ENCODE measurements at places on chromosomes 4 and X.

GRCh38 chrX:77788050-77788449 lies 2.0 kb upstream of the ATRX start:
- DNase-seq, result no peak

DNA sequence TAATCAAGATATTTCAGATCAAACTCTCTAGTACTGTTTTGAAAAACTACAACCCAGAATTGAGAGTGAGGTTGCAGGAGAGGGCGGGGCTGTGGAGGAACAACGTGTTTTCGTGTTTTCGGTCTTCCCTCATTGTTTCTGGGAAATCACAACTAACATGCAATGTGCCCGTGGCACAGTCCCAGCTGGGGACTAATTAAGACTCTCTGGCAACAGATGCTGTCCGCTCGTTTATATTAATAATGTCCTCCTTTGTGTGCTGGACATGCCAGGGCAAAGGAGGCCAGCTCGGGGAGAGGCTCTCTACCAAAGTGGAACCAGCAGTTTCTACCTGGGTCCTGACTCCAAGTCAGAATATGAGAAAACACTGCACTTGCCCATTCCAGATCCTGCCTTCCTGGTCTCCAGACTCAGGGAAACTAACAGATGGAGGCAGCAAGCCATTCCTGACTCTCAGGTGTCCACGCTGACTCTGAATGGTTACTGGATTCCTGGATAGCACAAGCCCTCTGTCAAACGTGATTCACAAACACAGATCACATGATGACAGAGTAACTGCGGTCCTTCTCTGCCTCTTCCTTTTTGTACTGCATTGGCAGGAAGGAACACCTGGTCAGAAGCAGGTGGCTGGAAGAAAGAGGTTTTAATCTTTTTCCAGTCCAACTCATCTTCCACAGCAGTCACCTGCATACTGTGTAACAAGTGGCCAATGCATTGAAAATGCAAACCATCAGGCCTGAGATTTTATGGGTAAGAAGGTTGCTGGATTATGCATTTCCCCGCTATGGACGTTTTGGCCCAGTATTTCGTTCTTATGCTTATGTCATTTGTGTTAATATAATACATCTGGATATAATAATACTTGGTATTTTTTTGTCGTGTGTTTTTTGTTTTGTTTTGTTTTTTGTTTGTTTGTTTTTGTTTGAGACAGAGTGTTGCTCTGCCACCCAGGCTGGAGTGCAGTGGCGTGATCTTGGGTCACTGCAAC lies 65.0 kb downstream of the COQ2 start:
- DNase-seq, result no peak

- no peak for DNase-seq
Measured at GRCh38 chrX:1932231-1932630, 317.4 kb downstream of the ASMT start.

DNA sequence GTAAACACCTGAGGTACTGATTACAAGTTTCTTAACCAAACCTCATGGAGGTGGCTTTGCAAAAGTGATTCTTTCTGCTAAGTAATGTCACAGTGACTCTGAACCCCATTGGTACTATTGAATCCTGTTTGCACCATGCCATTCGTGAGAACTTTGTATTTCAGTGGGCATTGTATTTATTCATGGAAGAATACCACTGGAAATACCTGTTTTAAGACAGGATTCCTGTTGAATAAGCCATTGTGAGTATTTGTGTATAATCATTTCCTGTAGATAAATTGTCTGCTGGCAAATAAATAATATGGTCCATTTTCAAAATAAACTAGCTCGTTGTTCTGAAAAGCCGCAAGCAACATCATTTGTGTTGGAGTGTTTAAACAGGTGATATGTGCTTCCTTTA lies 136.4 kb upstream of the GUCY1A1 start:
- no peak for DNase-seq

GRCh38 chr4:53005808-53006207 lies 143.7 kb downstream of the RASL11B start:
- no peak for DNase-seq

GRCh38 chrX:15755091-15755490 lies 17.0 kb downstream of the CA5B start:
- no peak for DNase-seq

GRCh38 chrX:1213971-1214370 lies 1.5 kb upstream of the CRLF2 start:
- DNase-seq, result no peak

GRCh38 chr4:56241500-56241899 lies 145.8 kb downstream of the AASDH start:
- no peak for DNase-seq

DNA sequence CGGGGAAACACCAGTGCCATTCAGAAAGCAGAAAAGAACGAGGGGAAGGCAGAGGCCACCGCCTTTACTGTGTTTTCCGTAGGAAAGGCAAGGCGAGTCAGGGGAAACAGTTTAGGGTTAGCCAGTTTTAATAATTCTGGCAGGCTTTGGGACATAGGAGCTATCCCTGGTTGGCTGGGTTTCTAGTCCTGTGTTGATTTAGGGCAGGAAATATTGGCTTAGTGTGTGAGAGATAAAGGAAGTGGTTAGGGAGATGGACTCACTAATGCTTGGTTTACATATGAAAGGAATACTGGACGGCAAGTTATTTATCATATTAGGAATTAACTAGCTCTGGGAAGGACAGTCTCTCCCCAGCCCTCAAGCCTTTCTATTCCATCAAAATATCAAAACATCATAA lies 53.1 kb downstream of the SYNPO2 start:
- no peak for DNase-seq

DNA sequence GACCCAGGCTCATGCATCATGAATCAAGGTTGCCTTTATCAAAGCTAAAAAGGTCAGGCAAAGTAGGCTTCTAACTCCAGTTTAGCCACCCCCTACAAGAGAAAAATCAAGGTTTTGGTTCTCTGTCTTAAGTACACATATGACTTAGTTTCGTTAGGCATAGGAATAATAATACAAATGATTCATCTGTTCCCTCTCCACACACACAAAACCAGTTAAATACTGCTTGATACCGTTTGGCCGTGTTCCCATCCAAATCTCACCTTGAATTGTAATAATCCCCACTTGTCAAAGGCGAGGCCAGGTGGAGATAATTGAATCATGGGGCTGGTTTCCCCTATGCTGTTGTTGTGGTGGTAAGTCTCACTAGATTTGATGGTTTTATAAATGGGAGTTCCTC lies 226.2 kb downstream of the HS6ST2 start:
- no peak for DNase-seq

GRCh38 chrX:150482537-150483206 lies 85.7 kb upstream of the MTM1 start:
- DNase-seq, result no peak

DNA sequence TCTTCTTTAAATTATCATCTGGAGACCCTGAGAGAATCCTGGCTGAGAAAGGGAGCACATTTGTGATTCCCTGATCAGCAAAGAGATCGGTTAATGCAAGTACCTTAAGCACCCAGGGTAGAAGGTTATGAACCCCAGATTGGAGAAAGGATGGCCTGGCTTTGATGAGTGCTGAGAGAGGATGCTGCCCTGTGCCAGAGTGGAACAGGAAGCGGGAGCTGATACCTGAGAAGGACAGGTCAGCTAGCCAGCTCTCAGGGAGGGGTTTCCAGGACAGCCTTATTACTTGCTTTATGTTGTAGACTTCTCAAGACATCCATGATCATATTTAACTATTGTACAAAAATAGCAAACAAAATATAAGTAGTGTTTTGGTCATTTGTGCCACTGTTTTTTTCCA lies 141.9 kb downstream of the GATB start:
- no peak for DNase-seq

GRCh38 chr4:40003986-40004385 lies 26.3 kb upstream of the PDS5A start:
- DNase-seq, result no peak

DNA sequence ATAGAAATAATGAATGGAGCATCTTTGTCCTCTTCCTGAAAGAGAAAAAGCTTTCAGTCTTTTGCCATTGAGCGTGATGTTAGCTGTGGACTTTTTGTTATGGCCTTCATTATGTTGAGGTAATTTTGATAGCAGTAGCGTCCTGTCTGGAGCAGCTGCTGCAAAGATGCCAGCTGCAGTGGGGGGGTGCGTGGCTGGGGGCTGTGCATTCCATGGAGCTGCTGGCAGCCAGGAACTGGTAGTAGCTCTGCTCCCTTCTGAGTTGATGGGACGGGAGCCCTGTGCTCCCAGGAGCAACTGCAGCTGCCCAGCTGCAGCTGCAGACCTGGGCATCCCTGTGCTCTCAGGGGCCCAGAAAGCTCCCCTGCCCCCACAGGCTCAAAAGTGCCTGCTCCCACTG lies 50.4 kb downstream of the CCDC160 start:
- no peak for DNase-seq

DNA sequence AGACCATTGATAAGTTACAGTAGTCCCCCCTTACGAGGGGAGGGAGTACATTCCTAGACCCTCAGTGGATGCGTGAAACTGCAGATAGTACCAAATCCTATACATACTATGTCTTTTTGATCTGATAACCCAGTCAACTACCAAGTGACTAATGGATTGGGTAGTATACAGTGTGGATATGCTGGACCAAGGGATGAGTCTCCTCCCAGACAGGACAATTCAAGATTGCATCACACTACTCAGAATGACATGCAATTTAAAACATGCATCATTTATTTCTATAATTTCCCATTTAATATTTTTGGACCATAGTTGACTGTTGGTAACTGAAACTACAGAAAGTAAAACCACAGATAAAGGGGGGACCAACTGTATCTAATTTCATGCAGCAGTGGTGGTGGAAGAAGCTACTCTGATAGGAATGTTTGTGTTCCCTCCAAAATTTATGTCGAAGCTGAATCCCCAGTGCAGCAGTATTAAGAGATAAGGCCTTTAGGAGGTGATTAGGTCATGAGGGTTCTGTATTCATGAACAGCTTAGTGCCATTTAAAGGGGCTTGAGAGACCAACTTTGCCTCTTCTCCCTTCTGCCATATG lies 11.9 kb downstream of the HADH start:
- no peak for DNase-seq

GRCh38 chr4:162015090-162015489 lies 148.7 kb downstream of the FSTL5 start:
- no peak for DNase-seq

GRCh38 chrX:97743014-97743413 lies 859.3 kb downstream of the RPA4 start:
- no peak for DNase-seq

DNA sequence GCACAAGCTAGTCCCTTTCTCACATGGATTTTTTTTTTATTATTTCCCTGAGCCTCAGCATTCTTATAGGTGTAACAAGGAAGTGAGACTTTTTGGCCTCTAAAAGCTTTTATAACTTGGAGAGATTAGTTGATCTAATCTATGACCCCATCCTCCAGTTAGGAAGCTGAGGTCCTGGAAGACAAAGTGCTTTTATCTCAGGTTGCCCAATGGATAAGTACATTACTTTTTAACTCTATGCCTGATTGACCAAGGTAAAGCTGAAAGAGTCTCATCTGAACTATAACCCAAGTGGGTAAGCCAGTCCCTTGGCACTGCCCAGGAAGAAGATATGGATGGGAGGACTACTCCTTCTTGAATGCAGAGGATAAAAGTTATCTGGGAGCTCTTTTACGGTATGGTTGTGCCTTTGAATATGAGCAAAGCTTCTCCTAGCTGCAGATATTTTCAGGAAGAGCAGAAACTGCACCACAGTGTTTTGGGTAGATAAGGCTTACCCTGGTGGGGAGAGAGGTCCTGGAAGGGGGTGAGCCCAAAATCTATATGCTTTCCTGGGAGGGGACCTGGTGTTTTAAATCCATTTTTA lies 40.2 kb downstream of the VSIG4 start:
- no peak for DNase-seq

DNA sequence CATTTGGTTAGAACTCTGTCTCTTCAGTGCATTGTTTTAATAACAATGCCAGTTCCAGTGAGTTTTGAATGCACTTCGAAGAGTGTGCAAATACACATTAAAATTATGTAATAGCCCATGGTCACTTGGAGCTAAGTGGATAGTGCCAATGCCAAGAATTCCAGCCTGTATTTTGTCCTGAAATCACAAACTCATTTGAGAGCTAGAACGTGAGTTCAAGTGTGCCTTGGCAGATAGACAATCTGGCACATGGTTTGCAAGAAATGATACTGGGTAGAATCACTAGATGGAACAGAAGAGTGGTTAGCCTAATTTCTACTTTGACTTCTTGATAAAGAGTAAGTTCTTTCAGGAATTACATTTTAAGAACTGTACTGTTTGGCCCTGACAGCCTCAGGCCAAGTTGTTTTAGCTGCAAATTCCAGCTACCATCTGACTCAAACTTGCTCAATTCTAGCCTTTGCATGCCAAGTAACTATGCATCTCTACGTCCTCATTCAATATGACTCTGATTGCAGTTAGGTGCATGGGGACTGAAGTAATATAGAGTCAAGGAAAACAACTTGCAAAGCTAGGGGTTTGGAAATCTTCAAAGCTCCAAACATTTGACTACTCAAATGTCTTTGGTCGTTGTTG lies 131.9 kb upstream of the SMIM31 start:
- no peak for DNase-seq

DNA sequence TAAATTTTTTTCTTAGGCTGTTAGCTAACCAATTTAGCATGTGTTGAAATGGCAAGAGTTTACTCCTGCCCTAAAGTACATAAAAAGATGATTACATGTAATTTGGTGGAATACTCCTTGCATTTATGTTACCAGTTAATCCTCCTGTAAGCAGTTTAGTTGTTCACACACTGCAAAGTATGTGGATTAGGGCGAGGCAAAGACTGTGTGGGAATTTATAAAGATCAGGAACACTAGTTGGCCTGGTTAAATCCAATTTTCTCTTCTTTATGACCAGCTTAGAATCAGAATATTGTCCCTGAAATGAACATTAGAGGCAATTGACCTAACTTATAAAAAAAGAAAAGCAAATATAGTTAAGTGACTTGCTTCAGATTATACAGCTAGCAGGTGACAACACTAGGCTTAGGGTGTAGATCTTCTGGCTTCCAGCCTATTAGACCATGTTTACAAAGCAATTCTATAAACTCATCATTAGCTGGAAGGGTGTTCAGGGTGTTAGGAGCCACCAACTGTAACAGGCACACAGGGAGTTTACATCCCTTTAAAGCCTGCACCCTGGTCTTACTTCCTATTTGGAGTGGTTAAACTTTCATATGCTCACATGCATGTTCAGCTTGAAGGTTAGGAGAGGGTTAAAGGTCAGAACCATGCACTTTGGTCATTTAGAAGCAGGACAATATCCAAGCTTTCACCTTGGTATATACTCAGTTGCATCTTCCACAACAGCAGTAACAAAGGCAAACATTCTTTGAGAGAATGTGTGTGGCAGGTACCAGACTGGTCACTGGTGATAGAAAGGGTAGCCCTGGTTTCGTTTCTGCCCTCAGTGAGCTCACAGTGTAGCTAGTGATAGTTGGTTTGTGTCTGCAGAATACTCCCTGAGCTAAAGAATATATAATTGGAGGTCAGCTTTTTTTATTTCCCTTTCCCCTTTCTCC lies 72.6 kb downstream of the GC start:
- no peak for DNase-seq

DNA sequence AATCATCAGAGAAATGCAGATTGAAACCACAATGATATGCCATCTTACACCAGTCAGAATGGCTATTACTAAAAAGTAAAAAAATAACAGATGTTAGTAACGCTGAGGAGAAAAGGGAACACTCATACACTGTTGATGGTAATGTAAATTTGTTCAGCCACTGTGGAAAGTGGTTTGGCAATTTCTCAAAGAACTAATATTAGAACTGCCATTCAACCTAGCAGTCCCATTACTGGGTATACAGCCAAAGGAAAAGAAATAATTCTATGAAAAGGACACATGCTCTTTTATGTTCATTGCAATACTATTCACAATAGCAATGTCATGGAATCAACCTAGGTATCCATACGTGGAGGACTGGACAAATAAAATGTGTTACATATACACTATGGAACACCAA lies 566.3 kb downstream of the STPG2 start:
- no peak for DNase-seq

- no peak for DNase-seq
Measured at GRCh38 chr4:184032091-184032490, 127.0 kb downstream of the STOX2 start.

Measured in activated CD8-positive, alpha-beta memory T cell treated with anti-CD3 and anti-CD28 coated beads for 1 hour (primary cell).